ENCODE measurements at places on chromosomes 4 and X.

GRCh38 chr4:19776929-19777328, 474.8 kb upstream of the SLIT2 start:
- DNase-seq: no peak
- H3K4me3 ChIP-seq: no peak overlapping the region
- H3K27me3 ChIP-seq: no peaks in the 10 kb centered on the region
- no peak overlapping the region for H3K27ac ChIP-seq

DNA sequence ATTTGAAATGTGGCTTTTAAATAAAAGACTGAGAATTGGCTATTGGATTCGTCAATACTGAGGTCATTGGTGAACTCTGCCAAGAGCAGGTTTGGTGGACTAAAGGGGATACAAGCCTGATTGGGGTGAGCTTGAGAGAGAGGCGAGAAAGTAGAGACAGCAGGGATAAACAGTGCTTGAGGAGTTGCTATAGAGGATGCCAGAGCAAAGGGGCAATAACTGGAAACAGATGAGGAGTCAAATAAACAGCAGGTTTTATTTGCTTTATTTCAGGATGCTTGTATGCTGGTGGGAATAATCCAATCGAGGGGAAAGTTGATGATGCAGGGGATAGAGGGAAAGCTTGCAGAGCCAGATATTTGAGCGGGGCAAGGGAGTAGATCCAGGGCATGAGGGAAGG, 24.0 kb upstream of the ANXA3 start:
- no peaks in the 10 kb centered on the region for H3K4me1 ChIP-seq
- H3K27me3 ChIP-seq: no peaks in the 10 kb centered on the region
- H3K4me3 ChIP-seq: no peak overlapping the region
- no peak overlapping the region for H3K27ac ChIP-seq

DNA sequence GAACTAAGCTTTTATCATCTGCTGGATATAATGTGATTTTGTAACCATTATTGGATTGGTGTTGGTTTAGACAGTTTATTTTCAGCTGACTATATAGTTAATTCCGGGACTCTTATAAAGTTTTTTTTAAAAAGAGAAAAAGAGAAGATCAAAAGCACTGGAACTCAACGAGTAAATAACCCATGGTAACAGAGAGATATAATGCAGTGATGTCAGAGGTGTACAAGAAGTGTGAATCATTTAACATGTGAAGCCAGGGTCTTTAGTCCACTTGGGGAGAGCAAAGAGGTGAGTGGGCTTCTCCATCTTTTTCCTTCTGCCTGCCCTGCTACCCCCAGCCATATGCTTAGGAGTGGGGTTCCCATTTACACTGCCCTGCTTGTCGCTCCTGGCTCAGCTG, 3.2 kb downstream of the TMEM165 start:
- peaks cover 2% of the 10 kb centered on the region for H3K36me3 ChIP-seq
- H3K27me3 ChIP-seq: no peaks in the 10 kb centered on the region
- no peaks in the 10 kb centered on the region for H3K4me1 ChIP-seq
- no peak overlapping the region for H3K27ac ChIP-seq

DNA sequence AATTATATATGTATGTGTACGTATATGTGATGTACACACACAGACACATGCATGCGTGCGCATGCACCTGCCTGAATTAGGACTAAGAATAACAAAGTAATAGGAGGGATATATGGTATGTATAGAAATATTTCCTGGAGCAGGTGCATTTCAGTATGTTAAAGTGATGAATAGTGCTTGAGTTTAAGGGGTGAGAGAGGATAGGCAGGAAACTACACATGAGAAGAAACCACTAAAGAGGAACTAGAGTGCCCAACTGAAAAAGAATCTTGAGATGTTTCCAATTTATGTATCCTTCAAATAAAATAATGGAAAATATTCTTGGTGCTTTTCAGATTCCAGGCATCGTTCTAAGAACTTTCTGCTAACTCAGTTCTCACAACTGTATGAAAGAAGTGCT, 52.6 kb upstream of the UNC5C start:
- no peaks in the 10 kb centered on the region for H3K4me1 ChIP-seq
- DNase-seq: no peak
- H3K27me3 ChIP-seq: no peaks in the 10 kb centered on the region
- no peak overlapping the region for H3K4me3 ChIP-seq

DNA sequence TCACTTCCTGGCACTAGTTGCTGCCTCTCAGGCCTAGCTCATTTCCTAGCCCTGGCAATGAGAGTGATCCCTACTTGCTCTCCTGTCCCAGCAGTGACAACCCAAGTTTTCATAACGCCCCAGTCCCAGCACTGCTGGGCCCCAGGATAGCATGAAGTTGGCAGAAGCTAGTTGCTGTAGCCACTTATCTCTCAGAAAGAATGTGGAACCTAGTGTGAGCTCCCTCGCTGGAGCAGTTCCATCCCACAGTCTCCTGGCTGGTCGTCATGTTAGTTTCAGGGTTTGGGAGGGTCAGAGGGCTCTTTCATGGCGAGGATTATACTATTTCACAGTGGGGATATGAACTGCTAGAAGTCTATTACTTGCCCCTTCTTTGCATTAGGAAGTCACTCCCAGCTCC, 5.1 kb downstream of the PF4 start:
- no peaks in the 10 kb centered on the region for H3K4me1 ChIP-seq
- no peak overlapping the region for H3K4me3 ChIP-seq
- no peak overlapping the region for H3K27ac ChIP-seq
- DNase-seq: no peak
- H3K36me3 ChIP-seq: no peaks in the 10 kb centered on the region

DNA sequence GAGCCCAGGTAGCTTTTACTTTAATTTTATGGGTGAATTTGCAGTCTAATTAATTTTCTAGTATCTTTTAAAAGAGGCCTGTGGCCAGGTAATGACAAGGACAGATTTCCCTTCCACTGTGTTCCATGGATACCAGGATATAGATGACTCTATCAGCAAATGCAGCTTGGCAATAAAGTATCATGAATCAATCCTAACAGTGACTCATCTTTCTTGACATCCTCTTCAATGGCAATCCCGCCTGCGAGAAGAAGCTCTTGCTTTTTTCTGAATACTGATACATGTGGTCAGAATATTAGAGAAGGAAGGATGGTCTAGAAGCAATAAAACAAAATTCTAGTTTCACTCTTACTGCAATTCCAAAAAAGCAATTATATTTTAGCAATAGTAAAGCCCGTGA, 267.8 kb downstream of the DTHD1 start:
- H3K36me3 ChIP-seq: no peaks in the 10 kb centered on the region
- no peaks in the 10 kb centered on the region for H3K27me3 ChIP-seq
- no peak overlapping the region for H3K4me3 ChIP-seq
- no peak overlapping the region for H3K27ac ChIP-seq

- DNase-seq: no peak
- no peaks in the 10 kb centered on the region for H3K4me1 ChIP-seq
These were observed 1393.4 kb upstream of the PCDH7 start for GRCh38 chr4:29326816-29327215.

DNA sequence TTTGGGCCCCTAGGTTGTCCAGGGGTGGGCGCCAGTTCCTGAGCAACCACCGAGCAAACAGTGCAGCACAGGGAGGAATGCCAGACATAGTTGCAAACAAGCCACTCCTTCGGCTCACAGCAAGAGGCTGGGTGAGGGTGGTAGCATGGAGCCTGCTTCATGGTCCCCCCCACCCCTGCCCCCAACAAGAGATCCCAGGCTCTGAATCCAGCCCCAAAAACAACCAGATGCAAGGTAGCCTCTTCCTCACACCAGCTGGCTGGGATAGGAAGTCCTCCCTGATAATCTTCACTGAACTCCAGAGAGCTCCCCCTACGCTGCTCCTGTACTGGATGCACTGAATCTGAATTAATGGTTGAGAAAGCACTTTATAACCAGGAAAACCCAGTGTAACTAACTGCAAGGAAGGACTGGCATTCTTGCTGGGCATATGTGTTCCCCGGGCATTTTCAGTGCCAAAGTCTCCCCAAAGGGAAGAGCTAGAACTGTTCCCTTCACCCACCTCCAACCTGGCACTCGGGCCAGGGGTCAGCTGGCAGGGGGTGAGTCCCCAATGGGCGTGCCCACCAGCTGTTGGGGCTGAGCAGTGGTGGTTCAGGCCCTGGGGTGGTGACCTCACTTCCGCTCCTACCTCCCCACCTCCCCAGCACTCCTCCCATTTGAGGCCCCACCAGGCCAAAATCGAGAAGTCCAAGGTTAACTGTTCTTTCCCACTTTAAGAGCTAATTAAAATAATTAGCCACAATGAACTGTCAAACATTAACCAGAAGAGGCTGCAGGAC, 1.5 kb downstream of the ELF4 start:
- H3K4me3 ChIP-seq: no peak overlapping the region
- H3K27me3 ChIP-seq: peaks cover 17% of the 10 kb centered on the region
- DNase-seq: no peak
- H3K4me1 ChIP-seq: peaks cover 2% of the 10 kb centered on the region
- H3K36me3 ChIP-seq: no peaks in the 10 kb centered on the region

- DNase-seq: no peak
- H3K27ac ChIP-seq: no peak overlapping the region
- H3K36me3 ChIP-seq: no peaks in the 10 kb centered on the region
- H3K4me1 ChIP-seq: peaks cover 2% of the 10 kb centered on the region
- no peak overlapping the region for H3K4me3 ChIP-seq
- no peaks in the 10 kb centered on the region for H3K27me3 ChIP-seq
These were observed 51.9 kb upstream of the DHRSX start for GRCh38 chrX:2552621-2553201.

GRCh38 chr4:70544279-70544868, 26.0 kb downstream of the AMTN start:
- no peak overlapping the region for H3K4me3 ChIP-seq
- H3K27me3 ChIP-seq: no peaks in the 10 kb centered on the region
- no peak overlapping the region for H3K27ac ChIP-seq
- H3K36me3 ChIP-seq: no peaks in the 10 kb centered on the region
- no peaks in the 10 kb centered on the region for H3K4me1 ChIP-seq

GRCh38 chr4:93132631-93133030, 695.9 kb upstream of the ATOH1 start:
- DNase-seq: peak; percentile 43
- no peak overlapping the region for H3K4me3 ChIP-seq
- H3K27ac ChIP-seq: no peak overlapping the region
- H3K4me1 ChIP-seq: no peaks in the 10 kb centered on the region

DNA sequence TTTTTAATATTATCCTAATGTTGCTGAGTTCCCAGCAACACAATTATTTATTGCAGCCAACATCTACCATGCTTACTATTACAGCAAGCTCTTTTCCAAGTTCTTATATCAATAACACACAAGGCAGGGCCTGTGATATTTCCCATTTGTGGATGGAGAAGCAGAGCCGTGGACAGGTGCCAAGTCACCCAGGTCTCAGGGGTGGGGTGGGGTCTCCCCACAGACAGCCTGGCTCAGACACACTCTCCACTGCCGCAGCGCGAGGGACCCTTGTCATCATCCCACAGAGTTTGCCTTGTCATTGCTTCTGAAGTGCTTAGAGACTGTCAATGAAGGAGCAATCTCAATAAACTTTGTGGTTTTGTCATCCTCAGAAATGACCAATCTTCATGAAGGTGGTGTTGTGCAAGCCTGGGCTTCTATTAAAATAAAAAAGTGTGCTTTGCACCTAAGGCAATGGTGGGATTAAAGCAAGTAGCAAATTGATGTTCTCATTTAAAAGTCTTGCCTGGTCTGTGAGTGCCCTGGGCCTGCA, 76.1 kb downstream of the SORBS2 start:
- no peak overlapping the region for H3K27ac ChIP-seq
- no peaks in the 10 kb centered on the region for H3K36me3 ChIP-seq
- H3K27me3 ChIP-seq: no peaks in the 10 kb centered on the region
- H3K4me3 ChIP-seq: no peak overlapping the region
- no peak for DNase-seq

DNA sequence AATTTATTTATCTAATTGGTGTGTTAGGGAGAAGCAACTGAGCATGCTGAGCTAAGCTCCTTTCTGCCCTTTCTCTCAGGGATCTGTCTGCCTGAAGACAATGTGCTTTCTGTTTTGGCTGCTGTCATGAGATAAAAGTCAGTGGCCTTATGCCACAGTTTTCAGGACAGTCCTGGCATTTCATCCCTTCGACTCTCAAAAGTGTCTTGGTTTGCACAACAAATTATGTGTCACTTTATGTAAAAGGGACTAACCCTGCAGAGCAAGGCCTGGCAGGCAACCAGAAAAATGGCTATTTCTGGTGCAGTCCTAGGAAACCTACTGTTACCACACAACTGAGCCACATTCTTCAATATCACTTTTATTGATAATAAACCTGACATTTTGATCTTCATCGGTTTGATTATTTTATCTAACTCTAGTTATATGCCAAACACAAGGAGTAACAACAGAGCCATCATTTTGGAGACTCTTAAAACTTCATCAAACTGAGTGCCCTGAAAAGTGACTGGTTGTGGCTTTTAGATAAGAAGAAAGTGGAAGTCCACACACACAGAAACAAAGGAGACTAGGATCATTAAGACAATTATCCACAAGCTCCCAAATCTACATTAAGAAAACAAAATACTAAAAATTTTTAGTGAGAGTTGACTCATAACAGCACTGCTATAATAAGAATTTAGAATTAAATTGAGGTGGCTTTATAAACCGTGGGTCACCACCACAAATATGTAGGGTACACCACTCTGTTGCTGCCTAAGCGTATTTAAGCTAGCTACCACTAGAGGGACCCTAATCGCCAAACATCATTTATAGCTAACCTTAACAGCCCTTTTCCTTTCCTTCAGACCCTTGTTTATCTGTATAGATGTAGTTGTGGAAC, 95.9 kb upstream of the PTPN13 start:
- no peak overlapping the region for H3K4me3 ChIP-seq
- H3K27ac ChIP-seq: no peak overlapping the region
- no peaks in the 10 kb centered on the region for H3K36me3 ChIP-seq
- no peaks in the 10 kb centered on the region for H3K4me1 ChIP-seq
- DNase-seq: peak; percentile 63

DNA sequence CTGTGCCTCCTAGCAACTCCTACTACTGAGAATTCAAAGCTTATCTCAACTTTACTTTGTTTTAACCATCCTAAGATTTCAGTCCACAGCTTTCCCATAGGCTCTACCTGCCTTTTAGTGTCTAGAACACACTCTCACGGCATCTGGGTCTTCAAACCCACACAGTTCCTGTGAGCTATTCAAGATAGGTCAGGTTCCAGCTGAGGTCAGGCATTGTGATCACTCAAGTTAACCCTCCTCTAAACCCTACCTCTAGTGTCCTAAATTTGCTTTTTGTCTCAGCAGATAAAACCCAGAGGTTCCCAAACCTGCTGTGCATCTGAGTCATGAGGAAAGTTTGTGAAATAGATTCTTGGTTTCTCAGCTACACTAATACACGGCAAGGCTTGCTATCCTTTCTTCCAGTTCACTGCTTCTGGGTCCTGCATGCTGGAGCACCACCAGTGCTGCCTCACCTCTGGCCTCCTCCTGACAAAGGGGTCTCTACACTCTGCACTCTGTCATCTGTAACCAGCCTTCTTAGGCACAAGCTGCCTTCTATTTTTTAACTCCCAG, 324.6 kb upstream of the MAGEB2 start:
- no peaks in the 10 kb centered on the region for H3K4me1 ChIP-seq
- no peak overlapping the region for H3K27ac ChIP-seq
- H3K27me3 ChIP-seq: no peaks in the 10 kb centered on the region
- no peaks in the 10 kb centered on the region for H3K36me3 ChIP-seq
- H3K4me3 ChIP-seq: no peak overlapping the region
- DNase-seq: no peak

GRCh38 chrX:38233891-38234667, 13.4 kb upstream of the SRPX start:
- no peaks in the 10 kb centered on the region for H3K27me3 ChIP-seq
- no peak overlapping the region for H3K4me3 ChIP-seq
- H3K4me1 ChIP-seq: 0 out of 2 replicates have a peak, but pooled peaks cover 2% of the 10 kb centered on the region
- H3K36me3 ChIP-seq: no peaks in the 10 kb centered on the region
- no peak for DNase-seq
- H3K27ac ChIP-seq: no peak overlapping the region
